CD4-positive, alpha-beta memory T cell (primary cell): ENCODE measurements at places on chromosomes 13 and 19. TPM values are rescaled to one million over a fixed set of nuclear protein-coding genes. Genes with fewer than 3 reads are reported as not detected.

DNA sequence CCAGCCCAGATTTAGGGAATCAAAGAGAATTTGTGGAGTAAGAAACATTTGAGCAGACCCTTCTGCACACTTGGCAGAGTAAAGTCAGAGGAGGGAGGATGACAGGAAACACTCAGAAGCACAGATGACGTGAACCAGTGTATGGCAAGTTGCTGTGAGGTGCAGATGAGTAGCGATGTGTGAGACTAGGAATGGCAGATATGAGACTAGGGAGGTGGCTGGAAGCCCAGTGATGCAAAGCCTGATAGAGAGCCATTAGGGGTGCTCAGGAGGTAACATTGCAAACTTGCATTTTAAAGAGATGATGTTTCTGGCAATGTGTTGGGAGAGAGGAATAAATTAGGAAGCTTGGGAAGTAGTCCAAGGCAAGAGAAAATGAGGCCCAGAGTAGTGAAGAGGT, 44.0 kb downstream of the PCDH17 start:
- DNase-seq = no peak

DNA sequence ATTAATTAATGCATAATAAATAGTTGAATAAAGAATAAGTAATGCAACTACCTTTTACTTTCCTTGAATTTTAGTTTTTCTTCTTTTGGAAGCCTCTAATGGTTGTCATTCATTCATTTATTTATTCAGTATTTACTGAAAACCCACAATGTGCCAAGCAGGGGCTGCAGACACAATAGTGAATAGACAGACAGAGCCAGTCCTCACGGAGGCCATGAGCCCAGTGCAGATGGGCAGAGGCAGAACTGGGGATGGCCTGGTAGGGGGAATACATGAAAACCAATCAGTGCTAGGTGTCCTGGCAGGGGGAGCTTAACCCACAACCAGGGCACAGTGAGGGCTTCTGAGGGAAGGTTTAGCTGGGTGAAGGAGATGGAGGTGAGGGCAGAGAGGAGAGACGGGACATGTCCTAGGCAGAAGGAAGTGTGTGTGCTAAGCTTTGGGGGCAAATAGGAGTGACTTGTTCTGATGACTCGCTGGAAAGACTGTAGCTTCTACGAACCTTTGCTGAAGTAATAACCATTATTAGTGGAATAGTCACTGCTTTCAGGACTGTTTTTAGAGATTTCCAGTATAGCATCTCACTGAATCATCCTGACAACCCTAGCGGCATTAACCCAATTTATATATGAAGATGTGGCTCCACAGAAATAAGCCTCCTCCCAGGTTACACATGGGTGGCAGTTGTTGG, 55.9 kb downstream of the ERCC5 start:
- no peak for DNase-seq

- no peak for DNase-seq
These were observed 64.8 kb downstream of the MIPEP start for GRCh38 chr13:23824371-23824770.

GRCh38 chr13:110872768-110873638, 41.9 kb downstream of the ANKRD10 start:
- DNase-seq = no peak

DNA sequence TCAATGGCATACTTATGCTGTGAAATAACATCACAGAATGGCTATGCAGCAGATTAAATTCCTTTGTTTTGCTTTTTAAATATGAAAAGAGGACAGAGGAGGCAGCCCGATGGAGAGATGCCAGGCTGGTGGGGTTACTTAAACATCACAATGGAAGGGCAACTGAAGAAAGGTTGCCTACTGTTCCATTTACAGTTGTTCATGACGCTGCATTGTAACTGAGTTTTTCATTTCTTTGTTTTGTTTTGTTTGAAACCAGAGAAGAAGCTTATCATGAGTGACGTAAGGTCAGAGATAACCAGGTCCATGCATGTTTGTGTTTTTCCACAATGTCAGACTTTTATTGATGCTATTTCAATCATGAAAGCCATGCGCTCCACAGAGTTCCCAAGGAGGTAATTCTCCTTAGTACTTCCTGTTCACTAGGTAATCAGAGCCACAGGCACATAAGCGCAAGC, 273.8 kb downstream of the LHFPL6 start:
- no peak for DNase-seq

- DNase-seq = peak; percentile 68
These were observed 703 bp downstream of the KLF16 start for GRCh38 chr19:1862424-1863327.

DNA sequence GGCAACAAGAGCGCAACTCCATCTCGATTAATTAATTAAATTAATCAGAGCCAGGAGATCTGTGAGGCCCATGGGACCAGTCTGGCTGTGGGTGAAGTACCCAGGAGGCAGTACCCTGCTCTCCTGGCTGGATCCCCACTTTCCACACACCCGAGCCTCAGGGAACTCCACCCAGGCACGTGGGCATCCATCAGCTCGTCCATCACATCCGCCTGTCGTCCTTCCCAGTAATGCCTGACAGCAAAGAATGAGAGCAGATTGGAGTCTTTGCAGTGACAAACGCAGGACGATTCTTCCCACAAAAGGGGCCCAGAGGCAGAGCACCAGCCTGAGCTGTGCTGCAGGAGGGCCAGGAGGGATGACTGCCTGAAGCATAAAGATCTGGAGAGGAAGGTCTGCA, 35.8 kb downstream of the VSTM2B start:
- DNase-seq = no peak

DNA sequence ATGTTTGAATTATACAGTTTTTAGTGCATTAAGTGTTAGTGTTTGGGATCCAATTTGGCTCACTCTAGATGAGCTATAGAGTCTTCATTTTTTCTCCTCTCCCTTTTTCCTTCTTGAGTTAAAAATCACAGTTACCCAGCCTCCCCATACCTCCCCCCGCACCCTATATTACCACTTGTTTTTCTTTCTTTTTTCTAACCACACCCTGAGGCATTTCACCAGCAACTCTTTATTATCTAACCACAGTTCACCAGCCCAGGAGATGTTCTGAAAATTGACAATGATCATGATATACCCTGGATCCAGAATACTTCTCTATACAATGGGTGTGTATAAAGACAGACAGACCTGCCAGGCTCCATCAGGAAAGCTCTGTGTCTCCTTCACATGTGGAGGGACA, 86.5 kb upstream of the UBL3 start:
- DNase-seq = no peak

GRCh38 chr19:5049561-5049960, 80.6 kb downstream of the KDM4B start:
- no peak for DNase-seq

DNA sequence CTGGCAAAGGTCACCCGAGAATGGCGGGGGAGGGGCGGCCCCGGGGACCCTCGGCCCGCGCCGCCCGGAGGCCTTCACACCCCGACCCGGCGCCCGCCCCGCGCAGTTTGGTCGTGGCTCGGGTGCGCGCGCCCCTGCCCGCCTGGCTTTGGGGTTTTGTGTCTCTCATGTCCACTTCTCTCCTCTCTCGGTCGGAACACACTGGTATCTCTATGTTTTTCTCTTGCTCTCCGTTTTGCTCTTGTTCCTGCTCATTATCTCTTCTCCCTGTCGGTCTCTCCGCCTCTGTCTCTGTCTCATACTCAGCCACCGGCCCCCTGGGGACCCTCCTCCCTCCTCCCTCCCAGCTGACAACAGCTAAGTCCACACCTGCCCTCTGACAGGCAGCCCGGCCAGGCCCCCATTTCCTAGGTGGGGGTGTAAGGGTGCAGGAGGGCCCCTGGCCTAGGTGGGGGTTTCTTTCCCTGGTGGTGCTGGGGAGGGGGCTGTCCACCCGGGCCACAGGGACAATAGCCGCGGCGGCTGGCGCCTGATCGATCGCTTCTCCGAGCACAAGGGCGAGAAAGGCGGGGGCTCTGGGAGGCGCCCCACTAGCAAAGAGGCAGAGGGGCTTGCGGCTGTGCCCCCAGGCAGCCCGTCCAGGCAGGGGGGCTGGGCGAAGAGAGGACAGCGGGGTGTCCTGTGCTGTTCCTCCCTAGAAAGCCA, 2.3 kb downstream of the ONECUT3 start:
- DNase-seq = no peak

DNA sequence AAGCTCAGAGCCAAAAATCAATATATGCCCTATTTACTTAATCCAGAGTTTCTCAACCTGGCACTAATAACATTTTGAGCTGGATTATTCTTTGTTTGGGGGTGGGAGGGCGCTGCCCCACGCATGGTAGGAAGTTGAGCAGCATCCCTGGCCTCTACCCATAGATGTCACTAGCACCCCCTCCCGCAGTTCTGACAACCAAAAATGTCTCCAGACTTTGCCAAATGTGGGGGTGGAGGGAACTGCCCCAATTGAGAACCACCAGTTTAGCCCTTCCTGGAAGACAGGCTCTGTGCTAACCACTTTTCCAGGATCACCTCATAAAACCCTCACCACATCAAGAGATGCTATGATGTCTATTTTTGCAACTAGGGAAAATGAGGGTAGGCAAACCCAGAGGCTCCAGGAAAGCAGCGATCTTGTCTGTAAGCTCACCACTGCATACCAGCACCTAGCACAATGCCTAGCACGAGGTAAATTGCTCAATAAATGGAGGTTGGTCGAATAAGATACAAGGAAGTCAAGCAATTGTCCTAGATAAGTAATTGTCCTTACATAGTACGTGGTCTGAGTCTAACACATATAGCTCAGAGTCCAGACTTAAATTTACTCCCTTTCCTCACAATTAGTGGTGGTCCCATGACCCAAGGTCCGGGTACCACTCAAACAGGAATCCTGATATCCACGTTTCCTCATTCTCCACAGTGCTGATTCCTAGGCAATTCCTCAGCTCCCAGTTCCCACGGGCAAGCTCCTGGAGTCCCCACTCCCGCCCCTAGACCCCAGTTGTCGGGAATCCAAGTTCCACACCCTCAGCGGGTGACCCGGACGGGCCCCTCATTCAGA, 892 bp downstream of the TRIR start:
- peak; percentile 44 for DNase-seq

DNA sequence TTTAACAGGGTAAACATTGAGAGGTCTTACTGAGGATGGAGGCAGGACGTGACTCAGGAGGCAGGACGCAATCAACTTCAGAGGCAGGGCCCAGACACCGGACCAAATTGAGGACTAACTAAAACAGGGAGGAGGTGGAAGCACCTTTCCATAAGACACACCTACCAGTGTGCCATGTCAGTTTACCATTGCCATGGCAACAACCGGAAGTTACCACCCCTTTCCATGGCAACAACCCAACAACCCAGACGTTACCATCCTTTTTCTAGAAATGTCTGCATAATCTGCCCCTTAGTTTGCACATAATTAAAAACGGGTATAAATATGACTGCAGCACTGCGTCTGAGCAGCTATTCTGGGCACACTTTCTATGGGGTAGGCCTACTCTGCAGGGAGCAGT, 53.5 kb upstream of the SOX21 start:
- no peak for DNase-seq

- no peak for DNase-seq
These were observed 1.2 kb downstream of the ACP5 start for GRCh38 chr19:11576227-11576626.

The PGLYRP1 gene
- not detected for total RNA-seq

The CAPN12 gene
- total RNA-seq = 19.5 TPM

The A1BG gene
- total RNA-seq = 15.8 TPM

The NXNL1 gene
- total RNA-seq = not detected

The MPHOSPH8 gene
- total RNA-seq = 136 TPM

The IL11 gene
- 0.32 TPM for total RNA-seq

The GJB6 gene
- total RNA-seq = 0.69 TPM
